Thoracic aorta (tissue), 2 donors: ENCODE measurements at places on chromosomes 7 and 10.

- no peaks in the 10 kb centered on the region for H3K27me3 ChIP-seq
- H3K27ac ChIP-seq = no peak overlapping the region
- no peak overlapping the region for H3K4me3 ChIP-seq
- no peak for DNase-seq
Measured at GRCh38 chr7:107768263-107768662, 24.3 kb downstream of the CBLL1 start.

DNA sequence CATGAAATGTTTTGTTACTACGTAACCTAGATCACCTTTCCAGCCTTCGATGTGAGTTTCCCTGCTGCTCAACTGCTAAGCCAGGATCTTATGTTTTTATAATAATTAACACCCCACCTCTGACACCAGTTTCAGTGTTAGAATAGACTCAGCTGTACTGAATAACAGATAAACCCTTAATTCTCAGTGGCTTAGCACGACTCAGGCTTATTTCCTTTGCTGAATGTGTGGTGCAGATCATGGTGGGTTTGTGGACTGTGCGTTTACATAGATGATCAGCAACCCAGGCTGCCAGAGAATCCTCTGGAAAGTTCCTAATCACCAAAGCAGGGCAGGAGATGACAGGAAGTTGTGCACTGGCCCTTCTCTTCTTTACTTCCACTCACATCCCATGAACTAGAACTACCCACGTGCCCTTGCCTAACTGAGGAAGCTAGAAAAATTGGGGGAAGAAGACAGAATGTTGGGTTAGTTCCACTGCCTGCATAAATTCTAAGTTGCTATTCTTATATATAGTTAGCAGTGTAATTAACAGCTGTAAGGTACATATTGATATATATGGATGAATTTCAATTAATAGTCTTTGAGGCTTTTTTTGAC lies 111.8 kb downstream of the MAPK8 start:
- H3K36me3 ChIP-seq = no peaks in the 10 kb centered on the region
- DNase-seq = no peak
- H3K4me3 ChIP-seq = no peak overlapping the region
- peaks cover 35% of the 10 kb centered on the region for H3K4me1 ChIP-seq
- no peak overlapping the region for H3K27ac ChIP-seq

DNA sequence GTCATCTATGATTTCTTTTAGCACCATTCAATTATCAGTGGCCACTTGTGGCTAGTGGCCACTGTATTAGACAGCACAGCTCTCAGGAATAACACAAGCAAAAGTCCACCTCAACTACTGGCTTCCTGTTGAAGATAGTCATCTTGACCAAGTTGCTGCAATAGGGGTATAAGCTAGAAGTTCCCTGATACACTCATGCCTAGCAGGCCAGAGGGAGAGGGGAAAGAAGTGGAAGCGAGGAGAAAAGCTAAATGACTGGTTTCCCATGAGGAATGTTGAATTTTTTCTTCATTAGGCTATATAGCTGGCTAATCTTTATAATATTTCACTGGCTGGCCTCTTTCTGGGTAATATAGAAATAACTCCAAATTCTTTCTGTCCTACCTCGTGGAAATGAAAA lies 327.5 kb upstream of the MEOX2 start:
- no peak overlapping the region for H3K27ac ChIP-seq
- no peaks in the 10 kb centered on the region for H3K27me3 ChIP-seq
- H3K36me3 ChIP-seq = no peaks in the 10 kb centered on the region

DNA sequence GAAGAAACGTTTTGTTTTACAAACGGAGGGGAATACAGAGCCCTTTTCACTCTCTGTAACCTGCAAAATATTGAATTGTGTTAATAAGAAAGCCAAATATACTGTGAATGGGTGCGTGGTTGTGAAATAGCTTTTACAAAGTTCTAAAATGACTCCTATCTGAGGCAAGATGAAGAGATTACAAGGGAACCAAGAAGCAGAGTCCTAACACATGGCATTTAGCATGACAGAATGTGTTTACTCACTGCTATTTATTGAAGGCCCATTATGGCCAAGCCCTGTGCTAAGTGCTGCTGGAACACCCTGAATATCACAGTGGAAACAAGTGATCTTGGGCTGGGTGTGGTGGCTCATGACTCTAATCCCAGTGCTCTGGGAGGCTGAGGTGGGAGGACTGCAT lies 12.9 kb downstream of the JCAD start:
- no peaks in the 10 kb centered on the region for H3K27me3 ChIP-seq
- DNase-seq = no peak
- H3K27ac ChIP-seq = no peak overlapping the region
- peaks cover 18% of the 10 kb centered on the region for H3K36me3 ChIP-seq
- H3K4me3 ChIP-seq = no peak overlapping the region

- H3K4me1 ChIP-seq = no peaks in the 10 kb centered on the region
- no peak overlapping the region for H3K27ac ChIP-seq
- no peaks in the 10 kb centered on the region for H3K27me3 ChIP-seq
- no peaks in the 10 kb centered on the region for H3K36me3 ChIP-seq
- no peak for DNase-seq
Measured at GRCh38 chr10:780536-781524, 91.4 kb upstream of the DIP2C start.

DNA sequence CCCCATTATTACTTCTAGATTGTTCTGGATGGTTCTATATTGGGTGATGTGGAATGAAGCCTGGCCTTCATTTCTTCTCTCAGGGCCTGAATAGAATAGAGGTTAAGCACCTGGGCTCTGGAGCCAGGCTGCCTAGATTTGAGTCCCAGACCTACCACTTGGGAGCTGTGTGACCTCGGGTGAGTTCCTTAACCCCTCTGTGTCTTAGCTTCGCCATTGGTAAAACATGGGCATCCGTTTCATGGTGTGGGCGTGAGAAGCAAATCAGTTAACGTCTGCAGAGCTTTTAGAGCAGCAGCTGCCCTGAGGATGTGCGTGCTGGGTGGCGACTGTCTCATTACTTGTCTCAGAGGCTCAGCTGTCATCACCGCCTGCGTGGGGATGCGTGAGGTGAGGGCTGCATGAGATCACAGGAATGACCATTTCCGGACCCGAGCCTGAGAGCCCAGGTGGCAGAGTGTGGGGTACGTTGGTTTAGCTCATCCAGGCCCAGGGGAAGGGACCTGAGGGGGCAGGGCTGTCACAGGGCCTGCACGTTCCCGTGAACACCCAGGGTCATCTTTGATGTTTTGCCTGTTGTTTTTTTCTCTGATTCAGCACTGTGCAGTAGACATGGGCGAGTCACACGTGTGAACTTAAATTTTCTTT lies 9.7 kb downstream of the AGAP3 start:
- no peak for DNase-seq
- no peaks in the 10 kb centered on the region for H3K27me3 ChIP-seq
- H3K27ac ChIP-seq = no peak overlapping the region
- no peaks in the 10 kb centered on the region for H3K4me1 ChIP-seq
- H3K36me3 ChIP-seq = no peaks in the 10 kb centered on the region

GRCh38 chr7:47677664-47678063 lies 95.8 kb upstream of the TNS3 start:
- H3K27me3 ChIP-seq = no peaks in the 10 kb centered on the region
- no peaks in the 10 kb centered on the region for H3K36me3 ChIP-seq
- H3K4me1 ChIP-seq = no peaks in the 10 kb centered on the region
- DNase-seq = no peak

- no peak for DNase-seq
- H3K27me3 ChIP-seq = no peaks in the 10 kb centered on the region
- peaks cover 4% of the 10 kb centered on the region for H3K4me1 ChIP-seq
- H3K36me3 ChIP-seq = no peaks in the 10 kb centered on the region
- H3K27ac ChIP-seq = no peak overlapping the region
- H3K4me3 ChIP-seq = no peak overlapping the region
Measured at GRCh38 chr10:97701438-97702069, 12.0 kb upstream of the MARVELD1 start.

GRCh38 chr10:18261768-18262231 lies 121.6 kb downstream of the CACNB2 start:
- no peaks in the 10 kb centered on the region for H3K4me1 ChIP-seq
- no peaks in the 10 kb centered on the region for H3K27me3 ChIP-seq
- DNase-seq = no peak
- H3K4me3 ChIP-seq = no peak overlapping the region

DNA sequence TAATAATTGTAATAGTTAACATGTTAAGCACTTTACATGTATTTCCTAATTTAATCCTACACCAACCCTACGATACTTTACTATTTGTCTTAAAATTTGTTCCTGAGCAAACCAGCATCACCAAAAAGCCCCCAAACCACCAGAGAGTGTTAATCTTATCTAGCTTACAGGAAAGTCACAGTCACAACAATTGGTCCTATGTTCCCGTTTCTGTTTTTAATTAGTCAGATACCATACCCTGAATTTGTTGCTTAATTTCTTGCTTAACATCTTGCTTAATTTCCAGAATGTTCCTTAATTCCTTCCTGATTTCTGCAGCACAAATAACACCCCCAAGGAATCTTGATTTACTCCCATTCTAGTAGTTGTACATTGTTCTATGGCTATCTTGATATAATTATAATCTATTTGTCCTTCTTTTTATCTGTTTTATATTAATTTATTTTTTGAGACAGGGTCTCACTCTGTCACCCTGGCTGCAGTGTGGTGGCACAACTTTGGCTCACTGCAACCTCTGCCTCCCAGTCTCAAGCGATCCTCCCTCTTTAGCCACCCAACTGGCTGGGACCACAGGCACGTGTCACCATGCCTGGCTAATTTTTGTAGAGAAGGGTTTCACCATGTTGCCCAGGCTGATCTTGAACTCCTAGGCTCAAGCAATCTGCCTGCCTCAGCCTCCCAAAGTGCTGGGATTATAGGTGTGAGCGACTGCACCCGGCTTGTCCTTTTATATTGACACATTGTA lies 6.6 kb upstream of the PDSS1 start:
- no peaks in the 10 kb centered on the region for H3K36me3 ChIP-seq
- H3K4me1 ChIP-seq = no peaks in the 10 kb centered on the region
- no peak for DNase-seq
- no peak overlapping the region for H3K27ac ChIP-seq
- no peak overlapping the region for H3K4me3 ChIP-seq

- H3K36me3 ChIP-seq = no peaks in the 10 kb centered on the region
- DNase-seq = no peak
- H3K4me1 ChIP-seq = no peaks in the 10 kb centered on the region
- no peaks in the 10 kb centered on the region for H3K27me3 ChIP-seq
Measured at GRCh38 chr10:77647543-77648293, 10.1 kb upstream of the KCNMA1 start.

DNA sequence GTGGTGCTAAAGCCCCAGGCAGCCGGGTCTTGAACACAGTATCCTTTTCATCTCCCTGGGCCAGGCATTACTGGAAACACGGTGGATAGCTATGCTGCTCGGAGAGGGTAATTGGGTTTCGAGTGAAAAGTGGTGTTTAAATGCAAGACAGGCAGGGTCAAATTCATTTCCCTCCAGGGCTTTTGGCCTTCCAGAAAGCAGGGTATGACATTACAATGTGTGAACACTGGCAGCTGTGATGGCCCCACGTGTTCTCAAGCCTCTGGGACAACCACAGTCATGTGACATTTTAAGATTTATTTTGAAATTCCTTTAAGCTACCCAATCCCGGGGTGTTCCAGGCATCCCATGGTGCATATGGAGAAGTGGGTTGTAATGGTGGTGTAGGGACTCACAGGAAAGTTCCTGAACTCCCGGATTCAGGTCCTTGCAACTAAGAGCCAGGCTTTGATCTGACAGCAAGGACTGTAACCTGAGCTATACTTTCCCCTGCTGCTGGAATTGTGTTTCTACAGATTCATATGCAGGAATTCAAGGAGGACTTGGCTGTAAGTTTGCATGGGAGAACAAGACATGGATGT lies 46.8 kb downstream of the INSYN2A start:
- H3K27me3 ChIP-seq = no peaks in the 10 kb centered on the region
- no peak overlapping the region for H3K4me3 ChIP-seq
- DNase-seq = no peak
- no peaks in the 10 kb centered on the region for H3K4me1 ChIP-seq
- H3K27ac ChIP-seq = no peak overlapping the region

GRCh38 chr7:19772841-19773760 lies at the start of gene TMEM196:
Gene TMEM196, minus strand, starts transcription at chr7:19773617. Its CDS starts 921 bp downstream, at chr7:19772696.
- H3K36me3 ChIP-seq = no peaks in the 10 kb centered on the region
- H3K27ac ChIP-seq = no peak within 1 kb of the TSS
